CD8-positive, alpha-beta memory T cell (primary cell): ENCODE measurements at places on chromosomes 5 and 9. TPM values are rescaled to one million over a fixed set of nuclear protein-coding genes. Genes with fewer than 3 reads are reported as not detected.

GRCh38 chr9:2681981-2682380, 35.3 kb upstream of the KCNV2 start:
- no peaks in the 10 kb centered on the region for H3K27me3 ChIP-seq
- H3K4me1 ChIP-seq, result no peaks in the 10 kb centered on the region
- H3K4me3 ChIP-seq, result no peak overlapping the region
- DNase-seq, result no peak

GRCh38 chr9:90870621-90871326, 69.2 kb downstream of the SYK start:
- peak; percentile 29 for DNase-seq
- H3K4me3 ChIP-seq, result no peak overlapping the region
- no peaks in the 10 kb centered on the region for H3K4me1 ChIP-seq
- no peaks in the 10 kb centered on the region for H3K27me3 ChIP-seq

GRCh38 chr9:2674141-2674824, 43.0 kb upstream of the KCNV2 start:
- no peak overlapping the region for H3K4me3 ChIP-seq
- no peaks in the 10 kb centered on the region for H3K27me3 ChIP-seq
- no peaks in the 10 kb centered on the region for H3K4me1 ChIP-seq
- H3K27ac ChIP-seq, result no peak overlapping the region

GRCh38 chr9:70263421-70263820, 4.6 kb downstream of the SMC5 start:
- H3K4me1 ChIP-seq, result peaks cover 42% of the 10 kb centered on the region
- H3K4me3 ChIP-seq, result no peak overlapping the region
- no peaks in the 10 kb centered on the region for H3K36me3 ChIP-seq
- H3K27ac ChIP-seq, result no peak overlapping the region
- DNase-seq, result no peak

DNA sequence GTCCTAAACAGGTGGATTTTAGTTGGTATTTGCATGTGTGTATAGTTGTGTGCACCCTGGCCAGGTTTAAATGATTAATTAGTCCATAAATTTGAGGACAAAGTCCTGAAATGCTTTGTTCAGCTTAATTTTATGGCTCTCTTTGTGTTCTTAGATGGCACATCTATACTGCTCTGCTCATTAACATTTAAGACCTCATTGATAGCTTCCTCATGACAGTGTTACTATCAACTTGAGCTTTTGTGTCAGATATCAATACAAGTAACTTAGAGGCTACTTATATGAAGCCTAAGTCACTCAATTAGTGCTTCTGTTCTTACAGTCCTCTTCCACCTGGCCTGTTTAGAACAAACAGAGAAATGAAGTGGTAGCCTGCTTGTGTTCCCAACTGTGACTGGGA, 240.9 kb downstream of the TRPM3 start:
- DNase-seq, result no peak
- no peak overlapping the region for H3K27ac ChIP-seq

- peaks cover 38% of the 10 kb centered on the region for H3K4me1 ChIP-seq
- H3K27ac ChIP-seq, result no peak overlapping the region
- H3K36me3 ChIP-seq, result no peaks in the 10 kb centered on the region
- H3K4me3 ChIP-seq, result no peak overlapping the region
- DNase-seq, result no peak
Observed at GRCh38 chr5:81023261-81023970, 63.3 kb downstream of the RASGRF2 start.

- no peak overlapping the region for H3K4me3 ChIP-seq
- no peaks in the 10 kb centered on the region for H3K27me3 ChIP-seq
- no peaks in the 10 kb centered on the region for H3K4me1 ChIP-seq
- no peaks in the 10 kb centered on the region for H3K36me3 ChIP-seq
Observed at GRCh38 chr9:61666849-61667371, 477.1 kb downstream of the SPATA31A7 start.

GRCh38 chr5:68122439-68123328, 92.9 kb upstream of the PIK3R1 start:
- no peak for DNase-seq
- H3K27me3 ChIP-seq, result no peaks in the 10 kb centered on the region
- peaks cover 3% of the 10 kb centered on the region for H3K4me1 ChIP-seq
- H3K27ac ChIP-seq, result no peak overlapping the region
- H3K36me3 ChIP-seq, result no peaks in the 10 kb centered on the region

DNA sequence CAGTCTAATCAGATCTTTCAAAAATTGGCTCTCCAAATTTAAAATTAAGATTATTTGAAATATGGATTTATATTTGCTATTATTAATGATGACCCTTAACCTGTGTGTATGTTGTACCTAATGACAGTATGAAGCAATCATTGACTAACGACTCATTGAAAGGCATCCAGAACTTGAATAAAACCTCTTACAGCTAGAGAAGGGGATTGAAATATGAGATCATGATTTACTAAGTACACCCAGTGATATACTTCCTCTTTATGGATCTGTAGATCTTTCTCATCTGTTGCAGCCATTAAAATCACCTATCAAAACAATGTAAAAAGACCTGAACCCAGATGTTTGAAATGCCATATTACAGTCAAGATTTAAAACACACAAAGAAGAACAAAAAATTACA, 126.5 kb downstream of the RPS23 start:
- no peak for DNase-seq
- H3K27ac ChIP-seq, result no peak overlapping the region
- H3K4me1 ChIP-seq, result no peaks in the 10 kb centered on the region
- no peaks in the 10 kb centered on the region for H3K27me3 ChIP-seq
- H3K4me3 ChIP-seq, result no peak overlapping the region

DNA sequence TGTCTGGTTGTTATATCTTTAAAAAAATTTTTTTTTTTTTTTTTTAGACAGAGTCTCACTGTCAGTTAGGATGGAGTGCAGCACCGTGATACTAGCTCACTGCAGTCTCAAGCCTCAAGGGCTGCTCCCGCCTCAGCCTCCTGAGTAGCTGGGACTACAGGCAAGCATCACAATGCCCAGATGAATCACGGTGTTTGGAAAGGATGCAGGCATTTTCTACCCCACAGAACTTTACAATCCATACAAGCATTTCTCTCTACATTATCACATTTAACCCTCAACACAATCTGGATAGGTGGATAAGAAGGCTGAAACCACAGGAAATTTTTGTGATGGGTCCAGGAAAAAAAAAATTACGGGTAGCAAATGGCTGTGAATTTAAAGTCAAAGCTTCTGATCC, 5.8 kb upstream of the PCA3 start:
- no peak overlapping the region for H3K27ac ChIP-seq
- no peak for DNase-seq
- no peaks in the 10 kb centered on the region for H3K36me3 ChIP-seq
- H3K27me3 ChIP-seq, result no peaks in the 10 kb centered on the region
- no peak overlapping the region for H3K4me3 ChIP-seq
- no peaks in the 10 kb centered on the region for H3K4me1 ChIP-seq

GRCh38 chr9:109779711-109780452, at the start of gene PALM2AKAP2:
Gene PALM2AKAP2 (plus strand): TSS chr9:109780198. CDS start chr9:109780489, 291 bp downstream.
- no peaks in the 10 kb centered on the region for H3K27me3 ChIP-seq
- H3K4me3 ChIP-seq, result no peak within 1 kb of the TSS
- no peak within 1 kb of the TSS for H3K27ac ChIP-seq

DNA sequence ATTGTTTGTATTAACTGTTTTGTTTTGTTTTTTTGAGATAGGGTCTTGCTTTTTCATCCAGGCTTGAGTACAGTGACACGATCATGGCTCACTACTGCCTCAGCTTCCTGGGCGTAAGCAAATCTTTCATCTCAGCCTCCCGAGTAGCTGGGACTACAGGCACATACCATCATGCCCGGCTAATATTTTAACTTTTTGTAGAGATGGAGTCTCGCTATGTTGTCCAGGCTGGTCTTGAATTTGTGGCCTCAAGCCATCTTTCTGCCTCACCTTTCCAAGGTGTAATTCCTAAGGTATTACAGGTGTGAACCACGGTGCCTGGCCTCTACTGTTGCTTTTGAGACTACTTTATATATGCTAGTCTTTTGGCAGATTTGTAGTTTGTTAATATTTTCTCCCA, 8.4 kb downstream of the RCL1 start:
- no peak overlapping the region for H3K27ac ChIP-seq
- H3K4me3 ChIP-seq, result no peak overlapping the region
- H3K27me3 ChIP-seq, result no peaks in the 10 kb centered on the region
- H3K36me3 ChIP-seq, result no peaks in the 10 kb centered on the region
- DNase-seq, result no peak

DNA sequence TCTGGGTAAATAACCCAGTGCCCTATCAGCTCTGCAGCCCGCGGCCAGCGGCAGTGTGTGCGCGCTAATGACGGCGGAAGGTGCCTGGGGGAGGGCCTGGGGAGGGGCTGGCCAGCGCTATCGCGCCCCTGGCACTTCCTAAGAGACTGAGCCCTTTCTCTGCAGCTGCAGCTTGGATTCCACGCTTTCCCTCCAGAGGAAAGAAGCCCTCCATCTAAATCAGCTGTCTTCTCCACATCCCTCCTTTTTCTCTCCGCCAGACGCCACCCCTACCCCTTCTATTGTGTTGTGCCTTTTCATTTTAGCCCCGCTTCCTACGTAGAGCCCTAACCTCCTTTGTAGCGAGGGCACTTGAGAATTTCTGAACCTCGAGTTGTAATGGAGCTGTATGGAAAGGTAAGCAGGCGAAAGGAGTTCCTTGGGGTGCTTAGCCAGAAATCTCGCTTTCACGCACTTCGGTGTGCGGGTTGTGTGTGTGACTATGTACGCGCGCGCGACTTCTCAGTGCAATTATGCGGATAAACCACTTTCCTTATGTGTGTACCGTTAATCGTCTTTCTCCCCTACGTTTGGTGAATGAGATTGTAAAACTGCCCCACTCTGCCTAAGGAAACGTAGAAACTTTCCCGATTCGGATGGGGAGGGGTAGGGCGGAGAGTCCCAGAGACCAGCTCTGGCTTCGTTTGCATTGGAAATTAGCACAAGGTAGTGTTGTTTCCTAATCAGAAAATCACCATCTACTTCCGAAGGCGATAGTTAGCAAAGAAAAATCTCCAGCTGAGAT, 664 bp upstream of the RAB3C start:
- H3K4me1 ChIP-seq, result no peaks in the 10 kb centered on the region
- H3K4me3 ChIP-seq, result no peak overlapping the region
- no peaks in the 10 kb centered on the region for H3K36me3 ChIP-seq
- H3K27me3 ChIP-seq, result peaks cover 13% of the 10 kb centered on the region

GRCh38 chr5:109191153-109191558, 218.6 kb downstream of the PJA2 start:
- no peaks in the 10 kb centered on the region for H3K36me3 ChIP-seq
- H3K27ac ChIP-seq, result no peak overlapping the region
- H3K27me3 ChIP-seq, result no peaks in the 10 kb centered on the region
- no peak for DNase-seq
- H3K4me1 ChIP-seq, result no peaks in the 10 kb centered on the region

GRCh38 chr5:117624201-117624600, 1049.6 kb upstream of the SEMA6A start:
- no peaks in the 10 kb centered on the region for H3K36me3 ChIP-seq
- H3K27ac ChIP-seq, result no peak overlapping the region
- no peak for DNase-seq
- H3K4me1 ChIP-seq, result no peaks in the 10 kb centered on the region
- H3K27me3 ChIP-seq, result no peaks in the 10 kb centered on the region

GRCh38 chr9:116309900-116310611, 156.5 kb downstream of the PAPPA start:
- no peaks in the 10 kb centered on the region for H3K36me3 ChIP-seq
- H3K4me3 ChIP-seq, result no peak overlapping the region
- H3K4me1 ChIP-seq, result no peaks in the 10 kb centered on the region
- H3K27me3 ChIP-seq, result no peaks in the 10 kb centered on the region
- no peak overlapping the region for H3K27ac ChIP-seq

DNA sequence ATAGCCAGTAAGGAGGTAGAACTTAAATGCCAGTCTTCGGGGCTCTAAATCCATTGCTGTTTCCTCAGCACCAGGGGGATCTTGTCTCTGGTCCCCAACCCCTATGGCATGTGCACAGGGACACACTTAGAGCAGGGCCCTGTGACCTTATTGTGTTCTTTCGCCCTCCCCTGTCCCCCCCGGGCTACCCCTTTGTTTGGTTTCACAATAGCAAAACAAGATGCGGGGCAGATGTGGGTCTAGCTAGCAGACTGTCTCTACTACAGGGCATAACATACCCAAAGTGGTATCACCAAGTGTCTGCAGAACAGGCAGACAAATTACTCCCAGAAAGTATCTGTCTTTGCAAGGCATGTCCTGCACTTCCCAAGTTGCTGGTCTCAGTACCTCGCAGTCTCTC, 2.1 kb downstream of the FBLL1 start:
- no peak overlapping the region for H3K27ac ChIP-seq
- DNase-seq, result no peak
- H3K4me3 ChIP-seq, result no peak overlapping the region
- no peaks in the 10 kb centered on the region for H3K36me3 ChIP-seq
- no peaks in the 10 kb centered on the region for H3K4me1 ChIP-seq

DNA sequence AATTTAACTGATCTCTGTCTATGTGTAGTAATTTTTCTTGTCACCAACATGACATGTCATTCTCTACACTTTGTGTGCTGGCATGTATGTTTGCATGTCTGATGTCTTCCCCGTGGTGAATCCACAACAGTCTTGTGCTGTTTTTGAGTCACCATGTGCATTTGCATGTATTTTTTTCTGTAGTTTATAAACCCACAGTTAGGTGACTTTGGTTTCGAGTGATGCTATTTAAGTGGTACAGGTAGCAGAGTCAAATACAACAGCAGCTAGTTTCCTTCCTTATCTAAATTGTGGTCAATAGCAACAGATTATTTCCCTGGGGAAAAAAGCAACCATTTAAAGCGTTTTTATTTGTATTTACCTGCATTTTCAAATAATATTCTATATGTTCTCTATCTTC, 89.9 kb upstream of the FSD1L start:
- H3K4me3 ChIP-seq, result no peak overlapping the region
- no peak for DNase-seq
- no peaks in the 10 kb centered on the region for H3K27me3 ChIP-seq
- no peaks in the 10 kb centered on the region for H3K4me1 ChIP-seq
- no peaks in the 10 kb centered on the region for H3K36me3 ChIP-seq

The GFPT2 gene
- total RNA-seq, result 1.7 TPM

The CEL gene
- total RNA-seq, result 1.2 TPM

The ESM1 gene
- 0.20 TPM for total RNA-seq

The NME5 gene
- total RNA-seq, result not detected

The CLIC3 gene
- total RNA-seq, result 4.1 TPM
